Right lung (tissue), 10 donors: ENCODE measurements at places on chromosomes 7 and 10.

DNA sequence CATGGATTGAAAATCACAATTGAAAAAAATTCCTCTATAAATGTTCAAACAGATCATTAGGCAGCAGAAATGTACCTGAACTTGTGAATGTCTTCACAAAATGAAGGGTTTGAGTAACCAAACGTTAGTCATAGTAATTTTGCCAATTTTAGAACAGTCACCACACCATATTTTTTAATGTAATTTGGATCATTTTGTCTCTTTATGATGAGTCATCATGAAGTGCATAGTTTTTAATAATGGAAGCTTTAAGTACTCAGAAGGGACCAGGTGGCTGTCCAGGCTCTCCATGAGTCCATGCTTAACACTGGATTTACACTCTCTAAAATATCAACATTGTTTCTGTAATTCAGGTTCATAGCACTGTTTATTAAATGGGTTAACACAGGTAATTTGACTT, 219.2 kb downstream of the ETV1 start:
- DNase-seq, result no peak

- peak; percentile 33 for DNase-seq
These were observed 44.9 kb upstream of the ANK3 start for GRCh38 chr10:60434418-60435046.

- DNase-seq, result no peak
These were observed 475.5 kb downstream of the NXPH1 start for GRCh38 chr7:8908889-8909288.

DNA sequence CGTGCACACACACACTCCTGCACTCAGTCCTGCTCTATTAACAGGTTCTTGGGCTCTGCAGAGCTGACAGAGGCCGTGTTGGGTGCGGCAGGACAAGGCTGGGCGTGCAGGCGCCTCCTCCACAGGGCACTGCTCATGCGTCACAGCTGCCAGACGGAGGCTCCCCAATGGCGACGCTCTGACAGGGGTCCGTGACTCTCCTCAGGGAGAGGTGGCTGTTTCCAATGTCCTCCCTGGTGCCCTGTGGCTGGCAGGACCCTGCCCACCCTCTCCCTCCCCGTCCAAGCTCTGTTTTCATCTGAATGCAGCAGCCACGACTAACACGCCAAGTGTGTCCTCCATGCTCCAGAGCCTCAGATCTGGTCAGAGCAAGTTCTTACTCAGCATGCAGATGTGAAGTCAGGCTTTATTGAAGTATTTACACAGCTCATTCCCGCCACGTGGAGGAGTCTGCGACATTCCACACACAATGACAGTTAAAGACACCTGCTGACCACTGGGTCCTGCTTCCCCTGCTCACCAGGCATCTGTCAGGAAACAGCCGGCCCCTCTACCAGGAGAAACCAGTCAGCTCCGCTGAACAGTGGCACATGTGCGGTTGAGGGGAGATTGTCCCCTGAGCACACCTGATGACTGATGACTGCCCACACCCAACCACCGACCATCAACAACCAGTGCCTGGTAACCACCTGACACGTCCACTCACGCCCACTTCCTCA, 116.7 kb downstream of the VIPR2 start:
- DNase-seq, result no peak

DNA sequence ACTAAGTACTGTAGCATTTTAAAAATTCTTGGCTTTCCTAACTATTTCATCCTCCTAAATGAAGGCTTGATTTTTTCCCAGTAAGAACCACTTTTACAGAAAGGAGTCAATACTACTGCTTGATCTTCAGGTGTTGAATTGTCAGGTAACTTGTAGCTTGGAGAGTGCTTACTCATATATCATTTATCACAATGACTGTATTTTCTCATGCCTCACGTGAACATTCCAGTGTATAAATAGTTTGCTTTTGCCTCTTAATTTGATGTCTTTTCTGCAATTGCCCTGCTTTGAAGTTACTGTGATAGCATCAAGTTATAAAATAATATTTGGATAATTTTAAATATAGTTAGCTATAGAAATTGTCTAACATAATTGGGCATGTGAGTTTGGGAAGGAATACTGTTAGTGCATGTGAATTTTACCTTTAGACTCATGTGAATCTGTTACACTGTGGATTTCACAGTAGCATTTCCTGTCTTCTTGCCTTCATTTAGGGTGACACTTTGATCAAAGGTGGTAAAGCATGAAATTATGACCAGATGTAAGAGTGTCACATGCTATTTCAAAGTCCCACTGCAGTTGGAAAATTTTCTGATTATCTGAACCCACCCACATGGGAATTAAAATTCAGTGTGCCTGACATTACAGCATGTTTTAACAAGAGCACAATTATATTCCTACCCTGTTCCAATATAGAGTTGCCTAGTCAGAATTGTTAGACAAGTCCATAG, 962.8 kb downstream of the DNAJB9 start:
- no peak for DNase-seq

- no peak for DNase-seq
These were observed 208.4 kb downstream of the KIF20B start for GRCh38 chr10:89909752-89910151.

DNA sequence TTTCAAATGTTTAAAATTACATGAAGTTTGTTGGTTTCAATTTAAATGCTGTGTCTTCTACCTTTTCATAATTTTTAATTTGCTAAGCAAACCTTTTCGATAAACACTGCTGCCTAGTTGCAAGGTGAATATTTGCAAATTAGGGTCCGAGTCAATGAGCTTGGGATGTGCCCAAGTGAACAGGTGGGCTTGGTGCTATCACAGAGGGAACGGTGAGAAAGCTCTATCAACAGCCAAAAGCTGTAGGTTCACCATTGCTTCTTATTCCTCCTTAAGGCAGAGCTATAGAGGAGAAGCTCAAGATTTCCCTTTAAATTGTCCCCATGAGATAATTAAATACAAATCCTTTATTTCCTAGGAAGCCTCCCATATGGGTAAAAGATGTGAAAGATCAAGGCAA, 245.3 kb upstream of the CELF2 start:
- DNase-seq, result no peak

GRCh38 chr10:92264249-92264648, 26.6 kb downstream of the CPEB3 start:
- DNase-seq, result no peak

- DNase-seq, result no peak
These were observed 528.3 kb downstream of the PHTF2 start for GRCh38 chr7:78326876-78327275.

GRCh38 chr10:32318476-32318896, 28.5 kb downstream of the EPC1 start:
- DNase-seq, result no peak

- no peak for DNase-seq
These were observed 12.9 kb downstream of the HSPB1 start for GRCh38 chr7:76315364-76315763.

GRCh38 chr10:132554991-132555647, 17.5 kb downstream of the INPP5A start:
- no peak for DNase-seq

GRCh38 chr10:70742537-70743429, 42.4 kb downstream of the TBATA start:
- peak; percentile 90 for DNase-seq

GRCh38 chr7:118094044-118094443, 89.9 kb upstream of the LSM8 start:
- no peak for DNase-seq

- no peak for DNase-seq
These were observed 114.9 kb upstream of the PDLIM1 start for GRCh38 chr10:95405655-95406054.

- DNase-seq, result no peak
These were observed 10.1 kb downstream of the PDGFA start for GRCh38 chr7:509426-510130.

DNA sequence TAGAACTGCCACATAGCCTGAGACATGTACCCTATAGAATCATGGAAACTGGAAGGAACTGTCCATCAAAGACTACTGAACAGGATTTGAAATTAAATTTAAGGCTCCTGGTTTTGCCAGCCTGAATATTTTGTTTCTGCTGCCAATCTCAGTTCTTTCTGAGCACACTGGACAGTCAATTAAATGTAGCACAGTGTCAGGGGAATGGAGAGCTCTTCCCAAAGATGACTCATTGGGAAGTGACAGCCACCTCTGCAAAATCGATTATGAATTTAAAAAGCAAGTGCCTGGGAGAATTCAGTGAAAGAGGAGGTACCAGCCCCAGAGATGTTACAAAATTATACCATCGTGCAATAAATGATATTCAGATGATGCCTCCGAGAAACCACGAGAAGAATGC, 47.8 kb downstream of the CPXM2 start:
- no peak for DNase-seq

DNA sequence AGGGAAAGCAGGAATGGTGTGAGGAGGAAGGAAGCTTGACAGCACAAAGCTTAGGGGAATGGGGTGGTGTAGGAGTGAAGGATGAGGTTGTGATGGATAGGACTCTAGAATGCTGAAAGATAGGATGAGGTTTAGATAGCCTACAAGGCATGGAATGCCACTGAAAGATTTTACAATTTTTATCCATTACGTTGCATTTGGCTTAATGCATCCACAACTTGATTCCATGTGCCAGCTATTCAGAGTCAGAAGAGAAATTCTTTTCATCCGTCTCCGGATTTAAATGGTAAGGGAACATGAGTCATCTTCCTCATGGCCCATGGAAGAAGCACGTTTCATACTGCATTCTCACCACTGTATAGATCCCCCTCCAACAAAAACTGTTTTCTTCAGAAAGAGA, 212.4 kb upstream of the BMPER start:
- no peak for DNase-seq

GRCh38 chr10:117362313-117362712, 12.9 kb downstream of the PDZD8 start:
- no peak for DNase-seq

- DNase-seq, result no peak
These were observed 16.1 kb downstream of the DYDC2 start for GRCh38 chr10:80372675-80373074.

GRCh38 chr7:124686543-124687171, 78.9 kb downstream of the GPR37 start:
- no peak for DNase-seq

DNA sequence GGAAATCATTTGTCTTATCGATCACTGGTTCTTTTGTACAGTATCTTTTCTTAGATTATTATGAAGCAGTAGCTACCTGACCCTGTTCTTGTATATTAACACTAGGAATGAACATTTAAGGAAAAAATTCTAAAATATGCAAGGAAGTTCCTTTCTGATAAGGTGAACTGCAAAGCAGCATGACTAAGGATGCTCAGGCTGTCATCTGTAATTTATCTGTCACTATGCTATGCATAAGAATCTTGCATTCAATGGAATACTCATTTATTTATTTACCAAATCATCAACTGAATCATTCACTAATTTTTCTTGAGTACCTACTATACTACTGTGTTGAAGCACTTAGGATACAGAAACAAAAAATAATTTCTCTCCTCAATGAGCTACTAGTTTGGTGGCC, 5.8 kb downstream of the GSDME start:
- no peak for DNase-seq

DNA sequence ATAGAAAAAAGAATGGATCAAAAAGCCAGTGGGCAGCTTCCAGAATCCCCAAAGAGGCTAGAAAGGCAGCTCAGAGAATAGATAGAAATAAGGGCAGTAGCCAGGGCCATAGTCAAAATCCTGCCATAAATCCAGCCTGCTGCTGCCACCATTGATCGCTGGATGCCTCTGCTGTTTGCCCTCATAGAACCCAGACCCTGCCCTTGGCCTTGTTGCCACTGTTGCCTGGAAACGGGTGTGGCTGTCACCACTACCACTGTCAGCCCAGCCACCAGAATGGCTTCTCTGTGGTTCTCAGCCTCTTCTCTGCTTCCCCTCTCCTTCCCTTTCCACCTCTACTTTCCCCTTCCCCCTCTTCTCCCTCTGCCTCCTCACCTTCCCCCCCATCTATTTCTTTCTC, 57.8 kb downstream of the HHEX start:
- DNase-seq, result no peak

DNA sequence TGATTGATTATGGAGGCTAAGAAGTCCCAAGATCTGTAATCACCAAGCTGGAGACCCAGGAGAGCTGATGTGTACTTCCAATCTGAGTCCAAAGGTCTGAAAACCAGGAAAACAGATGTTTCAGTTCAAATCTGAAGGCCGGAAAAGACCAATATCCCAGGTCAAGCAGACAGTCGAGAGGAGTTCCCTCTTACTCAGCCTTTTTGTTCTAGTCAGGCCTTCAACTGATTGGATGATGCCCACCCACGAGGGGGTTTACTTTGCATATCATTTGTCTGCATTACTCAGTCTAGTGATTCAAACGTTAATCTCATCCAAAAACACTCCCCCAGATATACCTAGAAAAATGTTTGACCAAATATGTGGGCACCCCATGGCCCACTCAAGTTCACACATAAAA, 7.4 kb upstream of the ARID5B start:
- no peak for DNase-seq

DNA sequence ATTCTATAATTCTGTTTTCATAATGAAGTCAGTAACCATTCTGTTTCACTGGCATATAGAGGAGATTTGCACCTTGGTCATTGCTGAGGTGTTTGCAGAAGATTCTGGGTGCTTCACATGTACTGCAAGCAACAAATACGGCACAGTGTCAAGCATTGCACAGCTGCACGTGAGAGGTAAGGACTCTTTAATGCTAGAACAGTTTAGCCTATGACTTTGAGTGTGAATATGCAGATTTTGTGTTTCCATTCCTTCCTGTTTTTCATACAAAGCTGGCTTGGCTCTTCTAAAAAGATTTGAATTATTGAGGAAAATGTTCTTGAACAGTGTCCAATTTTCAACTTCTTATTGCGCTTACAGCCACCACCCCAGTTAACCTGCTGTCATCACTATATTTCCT, 56.4 kb downstream of the MYPN start:
- DNase-seq, result no peak

DNA sequence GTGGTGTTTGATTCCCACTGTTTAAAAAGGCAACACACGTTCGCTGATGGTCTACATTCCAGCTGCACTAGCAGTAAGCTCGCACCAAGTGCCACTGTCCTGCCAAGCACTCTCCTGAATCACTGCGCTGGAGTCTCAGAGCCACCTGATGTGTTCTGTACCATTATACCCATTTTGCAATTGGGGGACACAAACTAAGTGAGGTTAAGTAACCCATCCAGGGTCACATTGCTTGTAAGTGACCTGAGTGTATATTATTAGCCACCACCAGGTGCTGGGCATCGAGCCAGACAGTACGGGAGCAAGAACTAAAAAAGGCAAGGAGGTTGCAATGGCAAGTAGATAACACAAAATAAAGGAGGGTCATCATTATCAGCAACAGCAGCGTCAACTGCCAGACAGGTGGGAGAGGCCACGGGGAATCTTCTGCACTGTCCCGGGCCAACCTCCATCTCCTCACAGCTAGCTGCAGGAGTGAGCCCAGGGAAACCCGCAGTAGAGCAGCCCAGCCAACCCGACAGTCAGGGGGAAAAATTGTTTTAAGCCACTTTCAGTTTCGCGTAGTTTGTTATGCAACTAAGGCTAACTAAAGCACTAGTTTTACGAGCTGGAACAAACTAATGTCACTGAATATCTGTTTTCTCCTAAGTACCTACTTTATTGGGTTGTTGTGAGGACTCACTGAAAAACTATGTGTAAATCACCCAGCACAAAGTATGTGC, 712 bp upstream of the CPVL start:
- no peak for DNase-seq

- DNase-seq, result no peak
These were observed 60.4 kb upstream of the KCNIP2 start for GRCh38 chr10:101903827-101904550.
